ENCODE measurements at places on chromosomes 6 and 20. TPM values are rescaled to one million over a fixed set of nuclear protein-coding genes. Genes with fewer than 3 reads are reported as not detected.

GRCh38 chr6:154138793-154139192 lies 99.8 kb downstream of the OPRM1 start:
- H3K36me3 ChIP-seq: no peaks in the 10 kb centered on the region
- DNase-seq: no peak
- no peaks in the 10 kb centered on the region for H3K4me1 ChIP-seq
- H3K27ac ChIP-seq: no peak overlapping the region

The RPL10A gene
- total RNA-seq: 1,856 TPM

The PRR18 gene
- total RNA-seq: not detected

DNA sequence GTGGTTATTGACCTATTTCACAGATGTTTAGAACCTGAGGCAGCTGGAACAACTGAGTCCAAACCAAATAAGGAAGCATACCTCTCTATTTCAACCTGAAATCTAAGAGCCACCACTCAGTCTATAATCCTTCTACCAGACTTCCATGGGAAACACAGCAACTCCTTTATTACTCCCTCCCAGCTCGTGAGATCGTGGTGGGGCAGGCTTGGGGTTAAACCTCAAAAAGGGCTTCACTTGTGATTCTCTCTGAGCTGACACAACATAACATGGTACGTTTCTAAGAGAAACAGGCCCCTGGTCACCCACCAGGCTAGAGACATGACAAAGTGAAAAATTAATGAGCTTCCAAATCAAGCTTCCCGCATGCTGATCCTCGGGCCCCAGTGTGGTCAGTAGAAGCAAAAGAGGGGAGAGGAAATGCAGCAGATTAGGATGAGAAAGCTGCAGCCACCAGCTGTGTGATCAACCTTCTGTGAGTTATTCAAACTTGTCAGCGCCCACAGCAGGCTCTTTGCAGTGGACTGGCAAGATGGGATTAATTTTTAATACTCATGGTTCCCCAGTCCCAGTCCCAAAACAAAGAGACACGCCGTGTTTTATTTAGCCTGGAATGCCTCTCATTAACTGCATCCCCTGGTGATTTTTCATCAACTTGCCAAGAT lies 9.3 kb downstream of the PKHD1 start:
- no peak overlapping the region for H3K4me3 ChIP-seq
- H3K4me1 ChIP-seq: no peaks in the 10 kb centered on the region
- no peak for DNase-seq
- no peaks in the 10 kb centered on the region for H3K27me3 ChIP-seq
- H3K36me3 ChIP-seq: no peaks in the 10 kb centered on the region

DNA sequence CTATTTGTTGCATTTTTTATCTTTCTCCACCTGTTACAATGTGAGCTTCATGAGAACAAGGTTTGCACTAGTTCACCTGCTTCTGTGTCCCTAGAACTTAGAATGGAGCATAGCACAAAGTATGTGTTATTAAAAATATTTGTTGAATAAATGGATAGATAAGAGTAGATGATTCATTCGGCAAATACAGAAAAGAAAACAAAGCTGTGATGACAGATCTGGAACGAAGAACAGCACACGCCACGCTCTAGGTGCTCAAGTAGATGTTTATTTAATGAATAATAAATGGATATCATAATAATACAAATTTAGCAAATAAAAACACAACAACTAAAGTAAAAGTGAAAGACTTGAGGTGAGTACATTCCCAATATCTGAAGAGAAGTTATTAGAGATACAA lies 273.1 kb downstream of the HAO1 start:
- H3K4me3 ChIP-seq: no peak overlapping the region
- no peak for DNase-seq
- H3K27me3 ChIP-seq: no peaks in the 10 kb centered on the region
- H3K36me3 ChIP-seq: no peaks in the 10 kb centered on the region

DNA sequence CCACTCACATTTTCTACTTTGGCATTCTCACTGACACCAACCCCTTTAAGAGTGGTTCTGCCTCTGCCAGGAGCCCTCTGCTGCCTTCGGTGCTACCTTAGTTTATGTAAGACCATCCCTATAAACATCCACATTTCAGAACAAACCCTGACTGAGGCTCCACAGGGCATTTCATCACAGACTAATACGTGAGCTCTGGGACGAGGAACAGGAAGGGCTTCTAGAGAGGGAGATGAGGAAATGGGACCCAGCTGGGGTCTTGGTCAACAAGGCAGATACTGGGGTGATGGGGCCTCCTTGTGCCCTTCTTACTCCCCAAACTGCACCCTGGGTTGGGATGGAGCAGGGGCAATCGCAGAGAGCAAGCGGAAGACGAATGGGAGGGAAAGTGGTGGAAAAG lies 86.5 kb upstream of the FYN start:
- peaks cover 25% of the 10 kb centered on the region for H3K27me3 ChIP-seq
- H3K27ac ChIP-seq: no peak overlapping the region
- no peak for DNase-seq
- H3K4me1 ChIP-seq: no peaks in the 10 kb centered on the region
- no peak overlapping the region for H3K4me3 ChIP-seq
- no peaks in the 10 kb centered on the region for H3K36me3 ChIP-seq

The SIGLEC1 gene
- 0.07 TPM for total RNA-seq

DNA sequence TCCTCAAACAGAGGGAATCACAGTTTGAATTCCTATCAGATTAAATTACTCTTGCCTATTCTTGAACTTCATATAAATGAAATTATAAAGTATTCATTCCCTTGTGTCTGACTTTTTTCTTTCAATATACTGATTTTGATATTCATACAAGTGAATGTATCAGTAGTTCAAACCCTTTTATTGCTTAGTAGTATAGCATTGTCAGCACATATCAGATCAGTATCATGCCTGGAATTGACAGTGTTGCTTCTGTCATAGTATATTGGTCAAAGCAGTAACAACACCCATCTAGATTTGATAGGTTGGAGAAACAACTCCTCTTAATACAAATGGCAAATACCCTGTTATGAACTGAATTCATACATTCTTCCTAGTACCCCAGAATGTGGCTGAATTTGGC lies 89.1 kb upstream of the SLC35F1 start:
- no peak overlapping the region for H3K4me3 ChIP-seq
- no peaks in the 10 kb centered on the region for H3K36me3 ChIP-seq
- no peak for DNase-seq

DNA sequence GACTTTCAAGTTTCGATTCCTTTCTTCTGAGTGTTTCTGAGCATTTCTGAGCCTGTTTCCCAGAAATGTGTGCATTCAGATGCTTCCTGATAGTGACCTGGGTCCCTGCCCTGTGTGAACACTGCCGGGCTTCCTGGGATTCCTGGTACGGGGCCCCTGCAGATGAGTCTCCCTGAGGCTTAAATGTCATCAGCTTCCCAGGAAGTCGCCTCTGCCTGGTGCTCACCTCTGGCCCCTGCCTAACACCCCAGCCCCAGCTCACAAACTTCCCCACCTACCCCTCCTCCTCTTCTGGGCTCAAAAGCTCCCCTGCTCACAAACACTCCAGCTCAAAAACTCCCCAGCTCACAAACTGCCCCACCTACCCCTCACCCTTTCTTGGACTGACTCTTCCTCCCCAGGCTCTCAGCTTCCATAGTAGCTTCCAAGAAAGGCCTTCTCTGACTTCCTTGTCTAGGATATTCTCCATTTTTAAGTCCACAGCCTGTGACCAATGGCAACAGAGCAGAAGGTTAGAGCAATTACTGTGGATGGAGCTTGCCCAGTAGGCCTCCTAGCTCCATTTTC lies 42.0 kb downstream of the TGM2 start:
- H3K27me3 ChIP-seq: no peaks in the 10 kb centered on the region
- peak overlapping the region; percentile 7 for H3K4me3 ChIP-seq
- peak; percentile 53 for DNase-seq
- peaks cover 30% of the 10 kb centered on the region for H3K4me1 ChIP-seq

- peaks cover 30% of the 10 kb centered on the region for H3K4me1 ChIP-seq
- no peak for DNase-seq
- no peaks in the 10 kb centered on the region for H3K36me3 ChIP-seq
- no peak overlapping the region for H3K27ac ChIP-seq
These were observed 99.8 kb downstream of the TMEM242 start for GRCh38 chr6:157223511-157223910.

The TOMM6 gene
- total RNA-seq: 677 TPM

DNA sequence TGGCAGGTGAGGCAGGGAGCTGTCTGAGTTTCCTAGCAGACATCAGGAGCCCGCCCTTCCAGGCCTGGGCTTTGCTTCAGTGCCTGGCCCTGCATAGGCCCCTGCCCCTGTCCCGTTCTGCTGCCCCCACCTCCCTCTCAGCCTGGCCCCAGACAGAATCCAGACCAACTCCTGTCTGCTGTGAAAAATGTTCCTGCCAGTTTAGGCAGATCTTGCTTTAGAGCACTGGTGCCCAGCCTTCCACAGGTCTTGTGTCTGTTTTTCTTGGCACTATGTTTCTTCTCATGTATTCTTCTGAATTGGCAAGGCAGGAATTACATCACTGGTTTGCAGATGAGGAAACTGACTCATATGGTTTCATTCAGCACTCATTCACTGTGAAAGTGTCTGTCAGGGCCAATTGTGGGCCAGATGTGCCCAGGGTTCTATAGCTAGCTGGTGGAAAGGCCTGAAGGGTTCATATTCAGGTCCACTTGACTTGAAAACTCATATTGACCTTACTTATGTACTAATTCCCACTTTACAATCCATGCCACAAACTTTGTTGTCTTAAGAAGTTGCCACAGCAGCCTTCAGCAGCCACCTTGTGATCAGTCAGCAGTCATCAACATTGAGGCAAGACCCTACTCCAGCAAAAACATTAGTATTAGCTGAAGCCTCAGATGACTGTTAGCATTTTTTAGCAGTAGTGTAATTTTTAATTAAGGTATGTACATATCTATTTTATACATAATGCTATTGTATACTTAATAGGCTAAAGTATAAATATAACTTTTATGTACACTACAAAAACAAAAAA lies 40.5 kb downstream of the HLA-F start:
- no peak for DNase-seq
- no peak overlapping the region for H3K27ac ChIP-seq
- H3K4me3 ChIP-seq: no peak overlapping the region
- H3K36me3 ChIP-seq: no peaks in the 10 kb centered on the region

The BANF2 gene
- total RNA-seq: not detected

The RAB44 gene
- total RNA-seq: not detected

The SYS1 gene
- 23.9 TPM for total RNA-seq

- H3K4me1 ChIP-seq: peaks cover 78% of the 10 kb centered on the region
- peak overlapping the region; percentile 93 for H3K27ac ChIP-seq
- no peaks in the 10 kb centered on the region for H3K27me3 ChIP-seq
- H3K36me3 ChIP-seq: no peaks in the 10 kb centered on the region
- no peak overlapping the region for H3K4me3 ChIP-seq
These were observed 99.0 kb upstream of the IYD start for GRCh38 chr6:150269857-150270223.

Measured in K562 (cell line).